ENCODE measurements at places on chromosomes 7 and 10.
A peak's percentile ranks its signal among the peaks of the same experiment; 100 is the strongest.

- DNase-seq: no peak
Measured at GRCh38 chr10:104659809-104660208, 18.7 kb downstream of the SORCS3 start.

- DNase-seq: no peak
Measured at GRCh38 chr7:118855290-118855689, 630.8 kb downstream of the ANKRD7 start.

GRCh38 chr10:47058961-47059391 is 147.7 kb downstream of the PTPN20 start:
- DNase-seq: no peak

- no peak for DNase-seq
Measured at GRCh38 chr7:106870983-106871410, 5.9 kb downstream of the PIK3CG start.

- no peak for DNase-seq
Measured at GRCh38 chr10:34112171-34112782, 702.8 kb downstream of the PARD3 start.

DNA sequence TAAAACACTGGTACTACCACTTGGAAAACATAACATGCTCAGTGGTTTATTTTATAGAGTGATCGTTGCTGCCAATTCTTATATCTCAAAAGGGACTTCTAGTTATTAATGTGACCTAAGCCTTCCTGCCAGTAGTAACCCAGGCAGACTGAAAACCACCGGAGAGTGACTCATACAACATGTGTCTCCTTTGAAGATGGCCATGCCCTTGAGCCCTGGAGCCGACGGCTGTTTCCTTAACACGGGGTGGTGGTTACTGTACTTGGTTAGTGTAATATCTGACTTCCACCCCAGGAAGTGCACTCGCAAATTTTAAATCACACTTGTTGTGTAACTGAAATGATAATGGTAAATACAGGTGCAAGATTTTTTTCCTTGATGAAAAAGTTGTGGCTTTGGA is 30.5 kb downstream of the JAKMIP3 start:
- no peak for DNase-seq

GRCh38 chr7:112266595-112267270 is 60.2 kb downstream of the ZNF277 start:
- no peak for DNase-seq

- no peak for DNase-seq
Measured at GRCh38 chr7:28125431-28126409, 54.9 kb downstream of the JAZF1 start.

- DNase-seq: peak; percentile 15
Measured at GRCh38 chr7:86942081-86942480, 117.4 kb downstream of the ELAPOR2 start.

DNA sequence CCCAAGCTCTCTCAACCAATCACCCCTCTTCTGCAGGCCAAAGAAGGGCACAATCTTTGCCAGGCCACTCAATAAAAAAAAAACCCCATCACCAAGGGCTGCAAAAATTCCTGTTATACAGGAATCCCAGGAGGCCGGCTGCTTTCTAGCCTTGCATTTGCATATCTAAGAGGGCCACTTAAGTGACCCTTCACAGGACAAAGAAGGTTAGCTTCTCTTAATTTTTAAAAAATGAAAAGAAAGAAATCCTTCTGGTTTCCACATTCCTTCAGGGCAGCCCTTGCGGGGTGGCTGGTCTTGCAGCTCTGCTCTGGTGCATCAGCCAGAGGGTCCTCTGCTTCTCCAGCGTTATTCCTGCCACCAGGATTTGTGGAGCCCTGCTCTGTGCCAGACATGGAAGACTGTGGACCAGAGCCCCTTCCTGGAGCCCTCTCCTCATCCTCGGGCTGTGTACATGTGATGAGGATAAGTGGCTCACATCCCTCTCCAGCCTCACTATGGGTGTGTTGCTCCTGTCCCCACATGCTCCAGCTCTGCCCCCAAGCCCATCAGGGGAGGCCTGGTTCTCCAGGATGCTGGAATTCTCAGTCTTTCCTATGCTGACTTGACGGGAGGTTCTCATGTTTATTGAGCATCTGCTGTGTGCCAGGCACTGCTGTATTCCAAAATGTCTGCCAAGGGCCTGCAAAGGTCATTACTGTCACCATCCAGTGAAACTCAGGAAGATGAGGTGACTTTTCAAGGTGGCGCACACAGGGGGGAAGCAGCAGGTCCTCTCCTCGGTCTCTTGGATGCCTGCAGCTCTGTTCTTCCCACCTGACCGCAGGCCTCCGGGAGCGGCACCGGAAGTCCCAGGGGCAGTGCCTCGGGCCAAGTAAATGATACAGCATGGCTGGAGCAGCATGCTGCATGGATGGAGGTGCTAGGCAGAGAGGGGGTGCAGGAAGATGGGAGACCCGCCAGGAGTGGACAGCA is 67.7 kb downstream of the ARHGAP22 start:
- DNase-seq: no peak

GRCh38 chr7:27631391-27631790 is 31.3 kb downstream of the HIBADH start:
- no peak for DNase-seq

GRCh38 chr10:43399320-43400310 is 9.4 kb downstream of the HNRNPF start:
- no peak for DNase-seq

DNA sequence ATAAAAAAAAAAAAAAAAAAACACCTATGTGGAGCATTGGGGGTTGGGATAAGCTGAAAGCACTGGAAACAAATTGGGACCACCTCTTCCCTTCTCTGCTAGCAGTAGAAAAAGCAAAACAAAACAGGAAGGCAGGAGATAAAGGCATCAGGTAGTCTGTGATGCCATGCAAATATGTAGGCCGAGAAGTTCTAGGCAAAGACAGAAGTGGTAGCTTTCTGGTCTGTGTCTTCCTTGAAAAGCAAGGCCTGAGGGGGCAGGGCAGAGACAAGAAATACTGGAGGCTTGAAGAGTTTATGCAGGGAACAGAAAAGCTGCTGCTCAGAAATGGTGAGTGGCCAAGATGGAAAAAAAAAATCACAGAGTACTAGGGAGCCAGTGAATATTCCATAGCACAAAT is 111.1 kb downstream of the ELMO1 start:
- no peak for DNase-seq

DNA sequence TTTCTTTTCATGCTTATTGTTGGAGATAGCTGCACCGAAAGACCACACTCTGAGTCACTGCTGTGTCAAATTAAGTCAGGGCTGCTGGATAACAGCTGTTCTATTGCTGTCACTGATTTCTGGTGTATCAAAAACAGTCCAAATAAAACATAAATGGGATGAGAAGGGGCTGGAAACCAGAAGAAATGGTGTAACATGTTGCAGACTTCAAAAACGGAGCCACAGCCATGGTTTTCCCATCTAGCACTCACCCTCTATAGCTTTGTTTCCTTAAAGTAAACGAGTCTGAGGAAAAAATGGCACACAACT is 103.3 kb upstream of the DIP2C start:
- DNase-seq: no peak

- DNase-seq: no peak
Measured at GRCh38 chr7:70405241-70405640, 726.7 kb upstream of the GALNT17 start.

GRCh38 chr7:130998993-130999602 is 265.1 kb upstream of the KLF14 start:
- no peak for DNase-seq

DNA sequence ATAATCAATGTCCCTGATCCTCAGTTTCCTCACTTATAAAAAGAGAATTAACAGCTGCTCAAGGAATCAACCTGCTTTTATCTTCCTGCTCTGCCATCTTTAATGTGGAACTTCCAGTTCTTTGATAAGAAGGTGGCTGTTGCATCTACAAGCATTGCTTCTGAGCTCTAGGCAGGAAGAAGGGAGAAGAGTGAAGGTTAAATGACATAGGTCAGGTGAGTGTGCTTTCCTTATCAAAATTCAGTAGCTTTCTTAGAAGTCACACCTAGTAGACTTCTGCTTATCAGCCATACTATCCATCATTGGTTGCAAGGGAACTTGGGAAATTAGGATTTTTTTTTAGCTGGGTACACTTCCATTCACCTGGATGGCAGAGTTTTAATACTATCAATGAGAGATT is 24.0 kb upstream of the KIF20B start:
- no peak for DNase-seq

GRCh38 chr10:79289801-79290200 is 57.5 kb upstream of the PPIF start:
- DNase-seq: no peak

- DNase-seq: no peak
Measured at GRCh38 chr10:121087688-121088087, 236.5 kb downstream of the WDR11 start.

DNA sequence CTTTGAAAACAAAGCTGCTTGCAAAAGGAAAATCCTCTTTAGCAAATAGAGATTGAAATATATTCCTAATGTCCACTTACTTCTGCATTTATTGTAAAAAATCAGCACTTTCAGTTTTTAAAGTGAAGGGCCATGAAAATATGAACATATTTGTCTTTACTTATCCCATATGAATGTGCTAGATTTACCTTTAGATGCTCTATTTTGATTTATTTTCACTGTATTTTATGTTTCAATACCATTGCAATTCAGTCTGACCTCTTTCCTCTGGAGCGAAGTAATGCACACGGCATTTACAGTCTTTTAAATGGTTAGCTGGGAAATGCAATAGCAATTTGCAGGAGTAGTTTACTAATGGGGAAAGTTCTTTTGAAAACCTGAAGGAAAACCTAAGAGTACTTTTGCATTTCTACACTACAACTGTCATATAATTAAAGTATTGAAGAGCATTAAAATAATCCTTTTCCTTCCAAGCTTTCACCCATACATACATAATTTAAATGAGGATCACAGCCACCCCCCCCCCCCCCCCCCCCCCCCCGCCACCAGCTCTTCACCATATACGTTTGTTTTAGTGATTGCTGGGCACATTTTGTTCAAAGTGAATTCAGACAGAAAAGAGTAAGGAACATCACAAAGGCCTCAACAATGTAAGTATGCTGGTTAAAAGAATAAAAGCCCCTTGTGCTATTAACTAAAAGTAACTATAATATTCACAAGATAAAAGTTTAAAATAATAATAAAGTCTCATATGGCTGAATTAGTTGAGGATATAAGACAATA is 3.5 kb downstream of the SKIDA1 start:
- DNase-seq: peak; percentile 72

DNA sequence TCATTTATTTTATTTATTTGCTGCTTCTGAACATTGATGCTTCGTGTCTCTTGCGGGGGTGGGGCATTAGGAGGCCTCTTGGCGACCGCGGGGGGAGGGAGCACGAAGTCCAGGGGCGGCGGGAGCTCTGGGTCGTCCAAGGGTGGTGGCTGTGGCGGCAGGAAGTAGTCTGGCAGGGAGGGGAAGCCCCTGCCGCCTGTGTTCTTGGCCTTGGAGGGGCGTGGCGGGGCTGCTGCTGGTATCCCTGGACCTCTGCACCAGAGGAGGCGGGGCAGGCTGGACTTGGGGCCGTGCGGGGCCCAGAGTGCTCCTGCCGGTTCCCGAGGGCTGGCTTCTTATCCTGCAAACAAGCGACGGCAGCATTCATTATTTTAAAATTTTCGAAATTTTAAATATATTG is 70.5 kb upstream of the ABI1 start:
- DNase-seq: peak; percentile 21

DNA sequence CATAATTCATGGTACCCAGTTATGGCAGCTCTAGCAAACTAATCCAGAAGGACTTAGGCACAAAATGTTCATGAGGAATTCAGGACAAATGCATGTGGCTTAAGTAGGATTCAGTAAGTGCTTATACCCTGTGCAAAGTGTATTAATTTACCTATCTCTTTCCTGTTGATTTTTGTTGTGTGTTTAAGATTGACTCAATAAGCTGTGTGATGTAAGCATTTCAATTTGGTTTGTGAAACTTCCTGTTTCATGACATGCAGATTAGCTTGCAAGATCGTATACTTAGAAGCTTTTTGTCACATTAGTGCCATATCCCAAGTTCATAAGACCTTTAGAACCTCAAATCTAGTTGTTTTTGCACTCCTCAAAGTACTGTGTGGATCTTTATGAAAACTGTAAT is 416.7 kb downstream of the ARL4A start:
- DNase-seq: no peak
